Fibroblast of the aortic adventitia (primary cell): ENCODE measurements at places on chromosomes 5 and 9. TPM values are rescaled to one million over a fixed set of nuclear protein-coding genes. Genes with fewer than 3 reads are reported as not detected.

Gene LAMC3
- total RNA-seq = 0.08 TPM in 1 of 2 replicates, not detected in the other

Gene NMUR2
- not detected in 2 replicates for total RNA-seq

Gene SIGMAR1
- total RNA-seq = 71.3 and 97.8 TPM in 2 replicates

Gene GPR151
- not detected in 2 replicates for total RNA-seq

Gene ITGA1
- total RNA-seq = 4.2 and 26.7 TPM in 2 replicates
